ENCODE measurements at places on chromosomes 3 and 15. TPM values are rescaled to one million over a fixed set of nuclear protein-coding genes. Genes with fewer than 3 reads are reported as not detected.

AVEN gene
- 17.5 TPM for total RNA-seq

MUSTN1 gene
- total RNA-seq: 1.4 TPM

SAXO2 gene
- 1.5 TPM for total RNA-seq

CGNL1 gene
- total RNA-seq: 15.6 TPM

TM6SF1 gene
- total RNA-seq: not detected

GNAT1 gene
- total RNA-seq: 0.15 TPM

NEIL1 gene
- total RNA-seq: 3.7 TPM

TIMP4 gene
- 0.07 TPM for total RNA-seq

PATL2 gene
- not detected for total RNA-seq

SEMA3B gene
- 25.6 TPM for total RNA-seq

NRG4 gene
- not detected for total RNA-seq

GOLGA8T gene
- total RNA-seq: not detected

IL12A gene
- total RNA-seq: 1.1 TPM

TM4SF4 gene
- 0.95 TPM for total RNA-seq

PYGO1 gene
- 2.6 TPM for total RNA-seq

GOLGA6L7 gene
- total RNA-seq: not detected

ERICH6 gene
- not detected for total RNA-seq

KIF15 gene
- 33.8 TPM for total RNA-seq

WNT7A gene
- not detected for total RNA-seq

CCDC9B gene
- total RNA-seq: 1.0 TPM

CLRN1 gene
- not detected for total RNA-seq

DNAH1 gene
- total RNA-seq: 0.42 TPM

LRRC31 gene
- total RNA-seq: not detected

UNC13C gene
- total RNA-seq: 0.04 TPM

MYLK gene
- 34.9 TPM for total RNA-seq

TAGLN3 gene
- 0.91 TPM for total RNA-seq

RAB8B gene
- total RNA-seq: 20.4 TPM

CPLX3 gene
- not detected for total RNA-seq

GAP43 gene
- not detected for total RNA-seq

LRRIQ4 gene
- total RNA-seq: not detected

ST8SIA2 gene
- total RNA-seq: not detected

CCR9 gene
- total RNA-seq: not detected

ILDR1 gene
- total RNA-seq: not detected

HTD2 gene
- total RNA-seq: 13.7 TPM

TLR9 gene
- not detected for total RNA-seq

IQCF5 gene
- not detected for total RNA-seq

CADM2 gene
- not detected for total RNA-seq

PYDC2 gene
- total RNA-seq: not detected

ROPN1 gene
- total RNA-seq: not detected
